ENCODE measurements at places on chromosomes 7 and 10. TPM values are rescaled to one million over a fixed set of nuclear protein-coding genes. Genes with fewer than 3 reads are reported as not detected.

DNA sequence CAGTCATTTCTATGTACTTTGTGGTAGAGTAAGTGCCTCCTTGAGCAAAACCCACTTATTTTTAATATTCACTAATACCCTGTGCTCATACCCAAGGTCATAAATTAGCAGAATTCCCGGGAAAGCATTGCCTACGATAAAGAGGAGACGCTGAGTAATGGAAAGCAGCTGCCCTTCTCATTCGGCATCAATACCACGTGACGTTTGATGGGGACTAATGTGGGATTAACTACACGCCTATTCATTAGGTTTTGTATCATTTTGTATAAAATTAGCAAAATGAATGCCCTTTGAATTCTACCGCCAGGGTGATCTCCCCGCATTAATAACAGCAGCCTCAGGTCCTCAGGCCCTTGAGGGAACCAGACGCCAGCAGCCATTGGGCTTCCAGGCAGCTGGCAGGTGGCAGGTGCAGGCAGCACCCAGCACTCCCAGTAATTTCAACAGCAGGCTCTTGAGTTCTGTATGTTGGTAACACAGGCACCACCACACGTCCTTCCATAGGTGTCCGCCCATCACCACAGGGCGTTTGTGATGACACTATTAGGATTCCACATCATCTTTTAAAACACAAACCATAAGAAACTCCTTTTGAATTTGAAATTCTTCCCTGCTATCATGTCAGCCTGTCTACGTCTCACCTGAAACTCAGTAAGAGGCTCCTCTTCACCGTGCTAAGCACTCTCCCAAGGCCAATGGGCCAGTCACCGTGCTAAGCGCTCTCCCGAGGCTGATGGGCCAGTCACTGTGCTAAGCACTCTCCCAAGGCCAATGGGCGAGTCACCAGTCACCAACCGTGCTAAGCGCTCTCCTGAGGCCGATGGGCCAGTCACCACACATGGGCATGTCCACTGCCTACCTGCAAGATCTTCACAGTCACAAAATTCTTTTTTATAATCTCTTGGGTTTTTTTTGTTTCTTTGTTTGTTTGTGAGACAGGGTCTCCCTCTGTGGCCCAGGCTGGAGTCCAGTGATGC is 509.4 kb downstream of the PTPRN2 start:
- no peak for DNase-seq

PVRIG gene
- total RNA-seq, result not detected

SLF2 gene
- 9.2 TPM for total RNA-seq

FUOM gene
- 8.9 TPM for total RNA-seq

GRCh38 chr10:47276071-47276470 is 23.9 kb upstream of the GDF10 start:
- DNase-seq, result no peak

LOXL4 gene
- total RNA-seq, result 4.2 TPM

DNA sequence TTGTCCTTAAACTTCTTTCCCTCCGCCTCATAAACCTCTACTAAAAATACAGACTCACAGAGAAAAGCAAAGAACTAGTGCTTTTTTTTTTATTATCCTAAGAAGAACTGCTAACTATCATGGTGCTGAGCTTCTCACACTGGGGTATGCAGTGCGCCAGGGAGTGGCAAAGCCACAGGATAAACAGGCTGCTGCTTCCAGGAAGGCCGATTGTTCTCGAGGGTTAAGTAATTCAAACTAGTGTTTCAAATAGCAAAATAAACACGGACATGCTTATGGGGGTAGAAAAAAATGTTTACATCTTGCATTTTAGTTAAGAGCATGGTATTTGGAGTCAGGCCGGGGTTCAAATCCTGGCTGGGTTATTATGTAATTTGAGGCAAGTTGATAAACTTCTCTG is 157.0 kb downstream of the TAX1BP1 start:
- DNase-seq, result no peak

DNA sequence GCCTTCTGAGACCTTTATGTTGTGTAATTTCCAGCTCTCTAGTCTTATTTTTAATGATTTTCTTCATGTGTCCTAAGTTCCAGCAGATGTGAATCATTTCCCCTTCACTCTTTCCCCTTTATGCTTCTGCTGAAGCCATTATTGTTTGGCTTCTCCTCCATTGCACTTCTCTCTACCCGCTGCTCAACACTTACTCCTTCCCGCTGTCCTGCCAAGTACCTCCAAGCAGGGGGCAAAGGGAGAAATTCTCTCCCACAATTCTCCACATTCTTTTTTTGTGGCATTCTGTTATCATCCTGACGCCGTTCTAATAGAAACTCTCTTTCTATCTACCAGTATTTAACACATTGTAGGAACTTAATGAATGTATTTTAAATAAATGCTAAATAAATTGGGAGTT is 388.9 kb upstream of the TPK1 start:
- no peak for DNase-seq

DNA sequence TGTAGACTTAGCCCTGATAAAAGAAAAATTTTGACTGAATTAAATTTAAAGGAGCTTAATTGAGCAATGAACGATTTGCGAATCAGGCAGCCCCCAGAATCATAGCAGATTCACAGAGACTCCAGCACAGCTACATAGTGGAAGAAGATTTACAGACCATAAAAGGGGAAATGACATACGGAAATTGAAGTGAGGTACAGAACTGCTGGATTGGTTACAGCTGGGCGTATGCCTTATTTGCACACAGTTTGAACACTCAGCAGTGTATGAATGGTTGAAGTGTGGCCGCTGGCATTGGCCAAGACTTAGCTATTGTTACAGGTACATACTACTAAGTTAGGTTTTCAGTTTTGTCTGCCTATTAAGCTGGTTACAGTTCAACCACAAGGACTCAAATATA is 433.5 kb upstream of the CELF2 start:
- no peak for DNase-seq

FFAR4 gene
- total RNA-seq, result not detected

ANXA8L1 gene
- total RNA-seq, result not detected

TEX36 gene
- total RNA-seq, result not detected

- no peak for DNase-seq
Observed at GRCh38 chr10:99532687-99533495, at the start of gene NKX2-3. Gene NKX2-3 (plus strand): TSS chr10:99532942. CDS start chr10:99533132, 190 bp downstream.

SUV39H2 gene
- 7.4 TPM for total RNA-seq

DNA sequence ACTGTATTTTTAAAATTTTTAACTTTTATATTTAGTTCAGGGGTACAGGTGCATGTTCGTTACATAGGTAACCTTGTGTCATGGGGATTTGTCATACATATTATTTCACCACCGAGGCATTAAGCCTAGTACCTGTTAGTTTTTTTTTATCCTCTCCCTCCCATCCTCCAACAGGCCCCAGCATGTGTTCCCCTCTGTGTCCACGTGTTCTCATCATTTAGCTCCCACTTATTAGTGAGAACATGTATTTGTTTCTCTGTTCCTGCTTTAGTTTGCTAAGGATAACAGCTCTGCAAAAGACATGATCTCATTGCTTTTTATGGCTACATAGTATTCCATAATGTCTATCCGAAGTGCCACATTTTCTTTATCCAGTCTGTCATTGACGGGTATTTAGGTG is 22.4 kb upstream of the ITGA8 start:
- no peak for DNase-seq

C10orf62 gene
- 0.41 TPM for total RNA-seq

ACSM6 gene
- total RNA-seq, result not detected

DNA sequence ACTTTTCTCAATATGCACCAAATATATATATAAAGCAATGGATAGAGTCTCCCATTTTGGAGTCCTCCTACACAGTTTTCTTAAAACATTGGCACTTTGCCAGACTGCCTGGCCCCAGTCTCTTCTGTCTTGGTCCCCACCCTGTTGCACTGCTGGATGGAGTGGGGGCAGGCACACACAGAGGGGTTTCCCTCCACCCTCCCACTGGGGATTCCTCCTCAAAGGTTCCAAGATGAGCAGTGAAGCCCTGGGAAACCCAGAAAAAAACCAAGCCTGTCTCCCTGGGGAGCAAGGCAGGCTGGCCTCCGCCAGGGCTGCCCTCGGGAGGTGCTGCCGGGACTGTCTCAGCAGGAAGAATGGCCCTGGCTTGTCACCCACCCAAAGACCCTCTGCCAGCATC is 68.0 kb downstream of the SH3PXD2A start:
- DNase-seq, result no peak

CCDC172 gene
- total RNA-seq, result not detected

OR2A1 gene
- not detected for total RNA-seq

ASZ1 gene
- total RNA-seq, result not detected

PHYHIPL gene
- 0.32 TPM for total RNA-seq

DCLRE1C gene
- 3.2 TPM for total RNA-seq

DNA sequence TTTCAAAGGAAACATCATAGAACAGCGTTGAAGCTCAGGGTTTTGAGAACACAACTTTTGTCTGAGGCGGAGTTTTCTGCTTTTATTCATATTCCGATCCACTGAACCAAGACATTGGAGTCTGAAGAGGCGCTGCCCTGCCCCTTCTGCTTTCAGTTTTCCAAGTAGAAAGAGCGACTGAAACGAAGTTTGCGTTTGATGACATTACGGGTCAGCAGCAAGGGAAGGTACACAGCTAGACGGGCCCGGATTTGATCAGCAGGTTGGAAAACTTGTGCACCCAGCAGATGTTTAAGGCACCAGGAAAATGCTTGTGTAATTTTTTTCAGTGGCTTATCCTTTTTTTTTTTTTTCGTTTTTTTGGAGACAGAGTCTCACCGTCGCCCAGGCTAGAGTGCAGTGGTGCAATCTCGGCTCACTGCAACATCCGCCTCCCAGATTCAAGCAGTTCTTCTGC is 720 bp downstream of the SUN1 start:
- DNase-seq, result no peak

TRIL gene
- 0.25 TPM for total RNA-seq
